GM23338 (cell line): ENCODE measurements at places on chromosomes 5 and 9.

DNA sequence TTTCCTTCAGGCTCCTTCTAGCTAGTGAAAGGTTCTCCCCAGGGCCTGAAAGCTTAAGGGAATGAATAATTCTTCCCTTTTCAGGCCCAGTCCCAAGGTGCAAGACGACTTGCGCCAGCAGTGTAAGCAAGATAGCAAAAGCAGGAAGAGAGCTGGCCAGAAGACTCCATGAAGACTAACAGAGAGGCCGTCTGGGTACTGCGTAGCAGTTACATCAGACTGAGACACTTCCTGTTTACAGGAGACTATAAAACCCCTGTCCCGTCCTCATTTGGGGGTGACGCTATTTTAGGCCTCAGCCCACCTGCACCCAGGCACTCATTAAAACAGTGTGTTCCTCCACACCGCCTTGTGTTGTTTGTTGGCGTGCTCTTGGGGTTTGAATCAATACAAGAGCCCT, 90.7 kb upstream of the MOCS2 start:
- no peak for DNase-seq

GRCh38 chr9:22240619-22241018, 206.0 kb upstream of the DMRTA1 start:
- DNase-seq, result no peak

DNA sequence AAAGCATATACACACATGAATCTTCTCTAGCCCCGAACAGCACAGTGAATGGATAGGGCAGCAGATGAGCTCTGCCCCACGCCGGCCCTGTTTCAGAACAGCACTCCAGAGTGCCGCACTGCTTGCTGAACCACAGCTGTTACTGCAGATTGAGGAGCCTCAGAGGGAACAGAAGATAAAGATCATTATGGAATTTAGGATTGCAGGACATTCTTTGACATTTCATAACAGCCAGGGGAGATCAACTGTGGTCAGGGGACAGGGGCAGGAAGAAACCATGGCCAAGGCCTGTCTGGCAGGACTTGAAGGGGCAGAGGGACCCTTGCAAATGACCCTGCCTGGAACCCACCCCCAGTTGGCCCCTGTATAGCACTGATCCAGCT, 20.6 kb downstream of the IRF1 start:
- DNase-seq, result no peak

DNA sequence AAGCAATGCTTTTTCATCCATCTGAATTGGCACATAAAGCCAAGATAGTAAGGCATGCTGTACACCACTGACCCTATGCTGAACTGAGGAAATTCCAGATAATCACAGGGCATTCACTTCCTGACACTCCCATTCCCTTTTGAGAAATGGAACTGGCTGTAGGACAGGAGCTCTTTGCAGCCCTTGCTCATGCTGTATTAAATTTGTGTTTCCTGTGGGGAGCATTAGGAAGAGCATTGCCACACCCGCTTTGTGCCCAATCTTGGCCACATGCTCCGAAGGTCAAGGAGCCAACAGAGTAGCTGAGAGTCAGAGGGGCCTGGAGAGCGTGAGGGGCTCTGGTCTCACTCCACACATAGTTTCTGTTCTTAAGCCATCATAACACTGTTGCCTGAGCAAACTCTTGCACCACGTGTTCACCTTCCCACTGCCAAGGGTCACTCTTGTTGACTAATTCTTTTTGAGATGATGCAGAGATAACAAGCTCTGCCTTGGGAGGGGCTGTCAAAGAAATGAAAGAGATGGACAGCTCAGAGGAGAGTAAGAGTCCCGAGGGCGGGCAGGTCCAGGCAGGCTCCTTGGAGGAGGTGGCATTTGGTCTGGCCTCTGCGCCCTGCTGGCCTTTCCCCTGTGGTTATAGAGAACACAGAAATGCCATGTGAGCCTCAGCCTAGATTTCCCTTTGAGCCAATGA, 31.7 kb upstream of the ARAP3 start:
- no peak for DNase-seq
